RPMI7951 (cell line): ENCODE measurements at places on chromosomes 7 and 10.
A peak's percentile ranks its signal among the peaks of the same experiment; 100 is the strongest.

DNA sequence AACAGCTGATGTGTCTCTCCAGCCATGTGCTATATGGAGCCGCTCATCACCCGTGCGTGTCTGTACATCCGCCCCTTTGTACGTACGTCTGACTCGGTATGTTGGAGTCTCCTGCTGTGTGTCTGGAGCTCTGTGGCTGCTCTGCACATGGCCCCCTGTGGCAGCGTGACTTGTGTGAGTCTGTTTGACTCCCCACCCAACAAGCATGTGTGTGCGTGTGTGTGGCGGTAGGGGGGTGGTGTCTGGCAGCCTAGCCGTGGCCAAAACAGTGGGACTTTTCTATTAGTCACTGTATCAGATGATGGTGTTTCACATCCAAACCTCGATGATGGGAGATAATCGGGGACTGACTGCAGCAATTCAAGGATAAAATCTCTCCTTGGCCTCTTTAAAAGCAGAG lies 94.1 kb downstream of the COL13A1 start:
- no peak for DNase-seq

GRCh38 chr7:43803865-43804264 lies 45.4 kb downstream of the BLVRA start:
- DNase-seq, result no peak

- DNase-seq, result no peak
Observed at GRCh38 chr7:69898189-69898588, 299.9 kb downstream of the AUTS2 start.

GRCh38 chr7:121366852-121367431 lies 29.2 kb downstream of the FAM3C start:
- peak; percentile 36 for DNase-seq

DNA sequence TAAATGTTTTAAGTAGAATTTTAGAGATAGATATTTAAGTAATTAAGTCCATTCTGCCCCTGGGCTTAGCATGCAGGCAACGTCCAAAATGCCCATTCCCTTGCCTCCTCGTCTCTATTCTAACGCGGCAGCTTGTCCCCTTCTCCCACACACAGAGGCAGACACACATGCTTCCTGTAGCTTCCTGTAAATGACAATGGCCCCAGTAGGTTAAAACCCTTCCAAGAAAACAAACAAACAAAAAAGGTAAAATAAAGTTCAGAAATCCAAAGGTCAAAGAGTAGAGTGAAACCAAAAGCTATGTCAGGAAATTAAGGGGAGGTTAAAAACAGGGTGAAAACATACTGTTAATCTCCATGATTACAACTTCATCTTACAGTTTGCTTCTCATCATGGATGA lies 857.6 kb downstream of the GATA3 start:
- DNase-seq, result no peak

- DNase-seq, result no peak
Observed at GRCh38 chr7:21902240-21902639, 43.5 kb downstream of the CDCA7L start.

DNA sequence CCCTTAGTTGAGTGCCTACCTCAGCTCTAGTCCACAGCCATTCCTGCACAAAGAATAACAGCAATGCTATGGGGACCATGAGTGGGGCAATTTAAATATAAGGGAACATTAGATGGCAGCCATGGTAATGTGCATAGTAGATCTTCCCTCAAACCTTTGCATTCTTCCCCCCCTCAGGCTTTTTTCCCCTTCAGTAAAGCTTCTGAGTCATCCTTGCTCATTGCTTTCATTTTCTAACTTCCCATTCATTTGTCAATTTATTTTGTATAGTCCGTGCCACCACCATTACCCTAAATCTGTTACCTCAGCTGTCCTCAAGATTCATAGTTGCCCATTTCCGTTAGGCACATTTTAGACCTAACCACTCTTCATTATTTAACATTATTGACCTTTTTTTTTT lies 10.7 kb downstream of the HECTD2 start:
- DNase-seq, result peak; percentile 81

DNA sequence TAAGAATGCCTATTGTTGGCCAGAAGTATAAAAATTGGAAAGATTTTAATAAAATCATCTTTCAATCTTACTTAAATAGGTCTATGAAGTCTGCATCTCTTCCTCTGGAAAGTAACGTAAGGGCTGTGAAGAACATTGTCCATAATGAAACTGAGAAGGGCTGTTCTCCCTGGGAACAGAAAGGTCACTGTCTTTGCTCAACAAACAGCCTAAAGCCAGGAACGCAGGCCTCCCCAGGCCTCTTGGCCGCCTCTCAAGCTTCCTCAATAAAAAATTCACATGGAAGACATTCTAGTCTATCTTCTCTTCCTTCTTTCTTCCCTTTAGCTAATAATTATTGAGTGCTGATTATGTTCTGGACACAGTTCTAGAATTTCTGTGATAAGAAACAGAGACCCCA lies 9.1 kb upstream of the IDI2 start:
- peak; percentile 18 for DNase-seq

DNA sequence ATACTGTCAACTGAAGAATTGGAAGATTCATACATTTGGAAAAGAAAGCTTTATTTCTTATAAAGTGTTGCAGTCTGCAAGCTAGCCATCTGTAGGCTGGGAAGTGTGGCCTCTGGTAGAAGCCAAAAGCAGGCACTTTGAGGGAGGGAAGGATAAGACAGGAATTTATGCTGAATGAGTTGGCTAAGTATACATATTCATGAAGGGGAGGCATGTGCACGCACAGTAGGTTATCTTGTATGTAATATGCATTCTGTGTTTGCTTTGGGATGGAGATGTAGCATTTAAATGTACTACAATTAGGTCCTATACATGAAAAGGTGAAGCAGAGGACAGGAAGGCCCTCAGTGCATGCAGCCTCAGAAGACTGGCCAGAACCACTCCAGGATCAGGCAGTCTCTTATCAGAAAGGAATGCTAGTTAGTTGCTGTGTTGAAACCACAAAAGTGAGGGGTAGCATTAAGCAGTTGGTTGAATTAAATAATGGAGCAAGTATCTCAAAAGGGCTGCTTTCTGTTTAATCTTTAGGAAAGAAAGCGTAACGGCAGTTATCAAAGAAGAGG lies 40.9 kb downstream of the MYO3A start:
- DNase-seq, result no peak

- peak; percentile 90 for DNase-seq
Observed at GRCh38 chr7:32506266-32507054, 11.2 kb downstream of the AVL9 start.

DNA sequence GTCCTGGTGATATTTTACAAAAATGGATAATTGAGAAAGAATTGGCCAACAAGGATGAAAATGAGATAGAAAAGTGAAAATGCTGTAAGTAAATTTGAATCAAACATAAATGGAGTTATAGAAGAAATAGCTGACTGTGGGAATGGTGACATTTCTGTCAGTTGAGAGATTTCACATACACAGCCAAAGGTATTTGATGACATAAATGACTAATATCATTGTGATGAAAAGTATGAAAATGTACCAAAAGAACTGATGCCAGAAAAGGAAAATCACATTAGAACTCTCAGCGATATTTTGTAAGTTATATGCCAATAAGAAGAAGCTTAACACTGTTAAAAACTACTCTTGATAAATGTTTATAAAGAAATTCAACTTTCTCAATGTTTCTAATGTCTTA lies 54.9 kb downstream of the TFPI2 start:
- no peak for DNase-seq

- DNase-seq, result peak; percentile 83
Observed at GRCh38 chr7:54995610-54996363, 23.0 kb upstream of the EGFR start.

GRCh38 chr7:112759905-112760304 lies 30.3 kb downstream of the TMEM168 start:
- DNase-seq, result no peak

DNA sequence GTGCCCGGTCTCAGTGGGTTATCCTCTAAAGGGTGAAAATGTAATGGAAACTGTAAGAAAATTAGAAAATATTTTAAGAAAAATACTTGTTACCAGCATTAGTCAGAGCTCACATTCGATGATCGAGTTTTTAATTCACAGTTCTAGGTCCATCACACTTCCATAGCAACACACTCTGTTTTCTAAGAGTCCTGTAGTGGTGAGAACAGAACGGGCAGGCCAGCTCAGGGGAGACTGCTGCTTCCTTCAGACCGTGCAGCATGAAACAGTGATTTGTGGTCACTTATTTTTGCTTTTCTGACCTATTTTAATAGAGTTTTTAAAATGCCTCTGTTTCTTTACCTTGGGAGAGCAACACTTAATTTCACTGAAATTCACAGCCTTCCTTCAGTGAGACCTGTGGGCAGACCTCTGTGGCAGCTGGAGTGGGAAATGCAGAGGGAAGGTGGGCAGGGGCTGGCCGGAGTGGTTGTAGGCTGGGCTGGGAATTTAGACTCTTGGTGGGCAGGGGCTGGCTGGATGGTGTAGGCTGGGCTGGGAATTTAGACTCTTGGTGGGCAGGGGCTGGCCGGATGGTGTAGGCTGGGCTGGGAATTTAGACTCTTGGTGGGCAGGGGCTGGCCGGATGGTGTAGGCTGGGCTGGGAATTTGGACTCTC lies 1.5 kb downstream of the SUN1 start:
- no peak for DNase-seq

DNA sequence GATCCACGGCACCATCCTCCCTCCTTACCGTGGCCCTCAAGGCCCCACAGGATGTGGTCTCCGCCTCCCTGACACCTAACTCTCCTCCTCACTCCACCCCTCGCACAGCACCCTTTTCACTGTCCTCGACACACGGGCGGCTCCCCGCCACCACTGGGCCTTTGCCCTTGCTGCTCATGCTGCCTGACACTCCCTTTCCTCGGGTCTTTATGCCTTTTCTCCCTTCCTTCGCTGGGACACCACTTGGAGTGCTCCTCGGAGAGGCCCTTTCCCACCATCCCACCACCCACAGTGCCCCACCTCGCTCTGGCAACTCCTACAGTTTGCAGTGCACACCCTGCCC lies 7.9 kb upstream of the INMT start:
- no peak for DNase-seq

DNA sequence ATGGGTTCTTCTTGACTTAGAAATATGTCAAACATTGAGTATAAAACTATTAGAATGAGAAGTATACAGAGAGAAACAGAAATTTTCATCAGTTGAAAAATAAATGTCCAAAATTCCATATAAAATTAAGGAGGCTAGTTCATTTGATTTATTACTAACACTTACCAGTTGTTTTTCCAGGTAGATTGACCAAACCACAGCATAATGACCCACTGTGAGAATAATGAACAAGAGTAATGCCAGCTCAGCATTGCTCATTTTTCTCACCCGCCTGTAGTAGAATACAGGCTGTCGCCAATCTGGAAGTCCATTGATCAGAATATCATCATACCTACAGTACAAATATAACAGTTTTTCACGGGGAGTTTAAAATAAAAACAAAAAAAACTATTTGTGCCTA lies 82.9 kb downstream of the DNAJC1 start:
- DNase-seq, result no peak

- DNase-seq, result peak; percentile 1
Observed at GRCh38 chr7:83821866-83822265, 172.9 kb upstream of the SEMA3E start.

DNA sequence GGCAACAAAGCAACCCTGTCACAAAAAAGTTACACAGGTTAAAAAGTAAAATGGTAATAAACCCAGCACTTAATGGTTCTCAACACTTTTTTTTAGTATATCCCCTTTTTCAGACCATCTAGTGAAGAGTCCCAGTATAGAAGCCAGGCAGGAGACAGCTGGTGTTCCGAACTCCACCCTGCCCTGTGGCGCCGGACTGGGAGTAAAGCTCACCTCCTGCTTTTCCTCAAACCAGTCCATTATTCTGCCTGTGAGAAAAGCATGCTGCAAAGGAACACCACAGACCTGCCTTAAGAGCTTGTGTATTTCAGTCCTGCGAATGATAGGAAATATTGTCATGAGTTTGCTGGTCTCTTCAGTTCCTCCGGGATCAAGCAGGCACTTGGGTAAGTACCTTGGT lies 81.0 kb downstream of the EZH2 start:
- no peak for DNase-seq

- peak; percentile 16 for DNase-seq
Observed at GRCh38 chr7:24786306-24786705, 29.0 kb upstream of the GSDME start.

- peak; percentile 80 for DNase-seq
Observed at GRCh38 chr7:137890449-137890921, 43.7 kb upstream of the DGKI start.

DNA sequence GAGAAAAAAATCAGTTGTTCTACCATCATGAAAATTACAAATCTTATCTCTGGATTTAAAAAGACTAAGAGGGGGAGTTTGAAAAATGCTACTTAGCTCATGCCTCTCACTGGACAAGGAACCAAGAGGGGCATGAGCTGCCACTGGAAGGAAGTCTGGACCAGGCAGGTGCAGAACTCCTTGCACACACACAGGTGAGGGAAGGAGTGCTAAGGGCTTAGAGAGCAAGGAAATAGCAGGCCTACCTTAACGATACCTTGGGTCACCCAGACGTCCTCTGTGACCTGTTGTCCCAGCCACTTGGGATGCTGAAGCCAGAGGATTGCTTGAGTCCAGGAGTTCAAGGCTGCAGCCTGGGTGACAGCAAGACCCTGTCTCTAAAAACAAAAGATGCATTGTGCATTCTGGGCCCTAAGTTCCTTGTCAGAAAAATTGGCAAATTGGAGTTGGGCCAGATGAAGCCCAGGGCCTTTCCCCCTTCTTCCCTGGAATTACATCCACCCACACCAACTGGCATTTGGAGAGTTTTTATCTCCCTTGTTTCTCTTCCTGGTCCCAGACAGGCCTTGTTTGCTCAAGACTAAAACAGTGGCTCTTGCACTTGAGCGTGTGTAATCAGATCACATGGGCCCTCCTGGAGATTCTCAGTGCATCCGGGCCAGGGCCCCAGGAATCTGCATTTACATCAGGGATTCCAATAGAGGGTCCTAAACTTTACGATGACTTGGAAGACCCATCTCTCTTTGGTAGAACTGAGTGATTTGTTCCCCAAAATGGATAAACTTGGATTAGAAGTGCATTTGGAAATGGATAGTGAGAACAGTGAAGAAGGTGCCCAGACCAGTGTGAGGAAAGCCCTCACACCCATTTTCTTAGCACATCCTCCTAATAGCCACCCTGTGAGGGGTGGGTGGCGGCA lies 3.0 kb downstream of the DDIT4 start:
- peak; percentile 76 for DNase-seq

- peak; percentile 58 for DNase-seq
Observed at GRCh38 chr7:101058355-101058754, 26.9 kb upstream of the TRIM56 start.

DNA sequence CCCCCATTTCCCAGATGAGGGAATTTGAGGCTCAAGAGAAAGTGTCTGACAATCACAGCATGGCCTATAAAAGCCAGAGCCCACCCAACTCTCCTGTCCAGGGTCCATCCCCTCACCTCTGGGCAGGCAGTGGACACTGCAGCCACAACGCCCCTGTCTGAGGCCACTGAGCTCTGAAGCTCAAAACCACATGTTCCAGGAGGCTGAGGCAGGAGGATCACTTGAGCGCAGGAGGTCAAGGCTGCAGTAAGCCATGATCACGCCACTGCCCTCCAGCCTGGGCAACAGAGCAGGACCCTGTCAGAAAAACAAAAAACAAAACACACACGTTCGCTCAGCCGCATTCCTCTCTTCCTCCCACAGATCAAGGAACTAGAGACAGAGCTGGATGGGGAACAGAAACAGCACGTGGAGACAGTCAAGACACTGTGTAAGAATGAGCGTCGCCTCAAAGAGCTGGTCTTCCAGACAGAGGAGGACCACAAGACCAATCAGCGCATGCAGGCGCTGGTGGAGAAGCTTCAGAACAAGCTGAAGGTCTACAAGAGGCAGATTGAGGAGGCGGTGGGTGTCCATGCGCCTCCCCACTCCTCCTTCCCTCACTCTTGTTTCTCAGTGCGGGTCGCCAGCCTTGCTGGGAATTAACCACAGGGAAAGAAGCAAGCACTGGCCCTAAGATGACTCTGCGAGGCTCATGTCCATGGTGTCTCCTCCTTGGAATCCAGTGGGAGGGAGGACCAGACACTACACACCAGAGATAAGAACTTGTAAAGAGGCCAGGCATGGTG lies 20.0 kb upstream of the ARPC1A start:
- no peak for DNase-seq
